ENCODE measurements at places on chromosomes 16 and 17. TPM values are rescaled to one million over a fixed set of nuclear protein-coding genes. Genes with fewer than 3 reads are reported as not detected.

The OMG gene
- not detected for polyA plus RNA-seq

The GALR2 gene
- 0.12 TPM for polyA plus RNA-seq

The MYH3 gene
- 0.78 TPM for polyA plus RNA-seq

The SLFN11 gene
- 0.81 TPM for polyA plus RNA-seq
